Coronary artery (tissue), 2 donors: ENCODE measurements at places on chromosomes 12 and 14.
A peak's percentile ranks its signal among the peaks of the same experiment; 100 is the strongest.

- DNase-seq: no peak
These were observed 69.0 kb downstream of the ITPK1 start for GRCh38 chr14:93046705-93047050.

GRCh38 chr12:836952-837351 is 84.6 kb downstream of the WNK1 start:
- DNase-seq: no peak

GRCh38 chr14:59754256-59754655 is 116.3 kb downstream of the RTN1 start:
- no peak for DNase-seq

- DNase-seq: no peak
These were observed 27.9 kb upstream of the DICER1 start for GRCh38 chr14:95185033-95185766.

- no peak for DNase-seq
These were observed 5.9 kb upstream of the MYO1A start for GRCh38 chr12:57055824-57056223.

DNA sequence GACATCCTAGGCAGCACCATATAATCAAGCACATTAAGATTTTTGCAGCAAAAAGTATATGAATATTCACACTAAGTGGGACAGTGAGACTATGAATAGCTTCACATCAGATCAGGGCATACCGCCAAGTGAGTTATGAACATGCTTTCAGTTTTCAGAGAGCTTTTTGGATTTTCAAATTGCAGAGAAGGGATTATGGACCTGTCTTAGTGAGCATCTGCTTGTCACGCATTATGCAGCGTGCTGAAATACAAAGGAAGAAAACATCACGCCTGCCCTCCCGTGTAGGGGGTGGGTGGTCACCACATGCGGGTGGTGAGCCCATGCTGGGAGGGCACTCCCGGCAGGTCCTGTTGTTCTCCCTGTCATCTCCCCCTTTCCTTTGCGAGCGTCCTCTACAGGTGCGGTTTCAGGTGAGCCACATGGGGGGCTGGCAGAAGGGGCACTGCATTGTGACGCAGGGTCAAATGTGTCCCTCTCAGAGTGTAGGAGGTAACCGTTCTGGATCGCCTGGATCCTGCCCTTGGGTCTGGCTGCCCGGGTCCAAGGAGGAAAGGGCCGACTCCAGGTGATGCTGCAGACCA is 42.6 kb downstream of the TRAF3 start:
- no peak for DNase-seq

DNA sequence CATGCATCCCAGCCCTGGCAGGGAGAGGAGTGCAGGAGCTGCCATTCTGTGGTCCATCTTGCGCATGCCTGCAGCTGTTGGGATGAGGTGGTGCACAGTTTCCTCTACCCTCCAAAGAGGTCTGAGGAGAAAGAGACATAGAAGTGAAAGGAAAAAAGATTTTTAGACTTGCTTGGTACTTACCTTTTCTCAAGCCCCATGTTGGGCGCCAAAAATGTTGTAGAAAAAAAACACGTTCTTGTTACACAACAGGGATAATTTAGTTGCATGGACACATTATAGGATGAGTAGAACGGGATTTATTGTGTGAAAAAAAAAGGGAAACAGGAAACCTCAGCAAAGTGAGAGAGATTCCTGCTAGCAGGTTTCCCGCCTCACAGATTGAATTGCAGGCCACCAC is 244.4 kb upstream of the GARIN2 start:
- no peak for DNase-seq

GRCh38 chr14:81345781-81346180 is 54.3 kb downstream of the STON2 start:
- DNase-seq: no peak

DNA sequence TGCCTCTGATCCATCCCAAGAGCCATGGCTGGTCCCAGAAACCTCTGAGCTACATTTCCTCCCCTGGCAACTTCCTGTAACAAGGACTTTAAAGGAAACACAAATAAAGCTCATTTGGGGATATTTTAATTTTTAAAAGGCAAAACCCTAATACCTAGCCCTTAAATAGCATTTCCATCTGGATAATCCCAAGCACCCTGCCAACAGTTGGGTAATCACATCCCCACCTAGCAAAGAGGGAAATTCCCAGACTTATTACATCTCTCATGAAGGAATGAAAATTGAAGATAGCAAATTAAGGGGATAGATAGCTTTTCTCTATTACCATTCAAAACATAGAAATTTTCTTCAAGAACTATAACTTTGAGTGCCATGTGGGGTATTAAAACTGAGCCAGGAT is 213.7 kb upstream of the BMP4 start:
- DNase-seq: no peak

DNA sequence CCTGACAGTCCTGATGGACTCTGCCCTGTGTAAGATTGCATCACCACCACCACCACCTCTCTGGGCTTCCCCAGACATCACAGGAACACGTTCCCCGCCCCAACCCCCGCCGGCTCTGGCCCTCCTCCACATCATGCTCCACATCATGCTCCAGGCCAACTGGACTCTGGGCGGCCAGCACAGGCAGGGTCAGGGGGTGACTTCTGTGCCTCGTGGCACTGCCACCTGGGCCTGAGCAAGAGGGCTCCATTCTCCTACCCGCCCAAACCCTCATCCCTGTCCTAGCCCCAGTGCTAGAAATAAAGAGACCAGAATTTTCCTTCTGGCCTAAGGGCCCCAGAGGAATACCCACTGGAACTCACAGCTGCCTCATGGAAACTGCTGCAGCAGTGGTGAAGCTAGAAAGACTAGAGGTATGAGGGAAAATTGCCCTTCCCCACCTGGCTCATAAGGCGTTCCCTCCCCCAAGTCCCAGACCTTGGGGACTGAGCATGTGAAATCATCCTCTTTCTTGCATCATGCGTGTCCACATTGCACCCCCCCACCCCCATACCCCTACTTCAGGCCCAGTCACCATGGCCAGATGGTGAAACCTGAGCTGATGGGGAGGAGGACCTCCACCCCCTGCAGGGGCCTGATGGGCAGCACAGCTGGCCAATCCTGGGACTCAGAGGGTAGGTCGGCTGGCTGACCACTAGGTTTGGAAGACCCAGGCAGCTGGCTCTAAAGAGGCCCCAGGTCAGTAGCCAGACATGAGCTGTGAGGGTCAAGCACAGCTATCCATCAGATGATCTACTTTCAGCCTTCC is at the start of gene INHBE:
INHBE (plus strand) TSS at position 742 of the 808 bp plus-strand sequence. CDS start 230 bp downstream, outside the sequence.
- DNase-seq: no peak

DNA sequence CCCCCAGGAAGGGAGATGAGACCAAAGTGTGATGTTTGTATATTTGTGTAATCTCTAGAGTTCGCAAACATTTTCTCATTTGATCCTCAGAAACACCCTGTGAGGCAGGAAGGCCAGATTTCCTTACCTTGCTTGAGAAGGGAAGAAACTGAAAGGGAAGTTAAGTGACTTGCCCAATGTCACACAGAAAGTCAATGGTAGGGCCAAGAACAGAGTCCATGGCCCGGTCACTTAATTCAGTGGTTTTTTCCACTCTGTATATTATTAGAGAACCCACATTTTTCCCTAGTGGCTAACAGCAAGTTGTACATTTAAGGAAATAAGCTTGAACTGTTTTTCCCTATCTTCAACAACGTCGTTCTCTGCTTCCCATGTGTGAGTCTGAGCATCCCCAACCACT is 25.6 kb upstream of the CHPT1 start:
- no peak for DNase-seq

DNA sequence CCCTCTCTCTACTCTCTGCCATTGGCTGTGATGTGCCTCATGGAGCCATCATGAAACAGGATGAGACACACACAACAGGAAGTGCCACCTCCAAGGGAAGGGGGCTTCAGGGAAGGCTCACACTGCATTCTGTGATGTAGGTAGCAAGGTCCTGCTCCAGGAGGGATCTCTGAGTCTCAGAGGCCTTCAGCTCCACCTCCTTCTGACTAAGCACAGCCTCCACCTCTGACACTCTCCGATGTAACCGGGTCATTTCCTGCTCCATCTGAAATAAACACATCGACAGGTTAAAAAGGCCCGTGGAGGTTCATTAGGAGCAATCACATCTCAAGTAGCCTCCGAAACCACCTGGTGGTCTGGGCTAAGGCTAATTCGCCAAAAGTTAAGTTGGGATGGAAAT is 93.3 kb downstream of the CIT start:
- DNase-seq: no peak

DNA sequence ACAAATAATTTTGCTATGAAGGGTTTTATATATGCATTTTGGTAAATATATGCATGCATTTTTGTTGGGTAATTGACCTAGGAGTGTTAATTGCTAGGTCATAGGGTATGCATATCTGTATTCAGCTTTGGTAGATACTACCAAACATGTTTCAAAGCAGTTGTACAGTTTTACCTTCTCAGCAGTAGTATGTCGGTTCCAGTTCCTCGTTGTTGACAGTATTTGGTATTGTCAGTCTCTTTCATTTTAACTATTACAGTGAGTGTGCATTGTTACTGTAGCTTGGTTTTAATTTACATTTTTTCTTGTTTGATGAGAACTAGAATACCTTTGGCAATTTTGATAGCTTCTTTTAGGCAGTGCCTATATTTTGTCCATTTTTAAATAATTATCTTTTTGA is 98.9 kb downstream of the ARID2 start:
- no peak for DNase-seq

DNA sequence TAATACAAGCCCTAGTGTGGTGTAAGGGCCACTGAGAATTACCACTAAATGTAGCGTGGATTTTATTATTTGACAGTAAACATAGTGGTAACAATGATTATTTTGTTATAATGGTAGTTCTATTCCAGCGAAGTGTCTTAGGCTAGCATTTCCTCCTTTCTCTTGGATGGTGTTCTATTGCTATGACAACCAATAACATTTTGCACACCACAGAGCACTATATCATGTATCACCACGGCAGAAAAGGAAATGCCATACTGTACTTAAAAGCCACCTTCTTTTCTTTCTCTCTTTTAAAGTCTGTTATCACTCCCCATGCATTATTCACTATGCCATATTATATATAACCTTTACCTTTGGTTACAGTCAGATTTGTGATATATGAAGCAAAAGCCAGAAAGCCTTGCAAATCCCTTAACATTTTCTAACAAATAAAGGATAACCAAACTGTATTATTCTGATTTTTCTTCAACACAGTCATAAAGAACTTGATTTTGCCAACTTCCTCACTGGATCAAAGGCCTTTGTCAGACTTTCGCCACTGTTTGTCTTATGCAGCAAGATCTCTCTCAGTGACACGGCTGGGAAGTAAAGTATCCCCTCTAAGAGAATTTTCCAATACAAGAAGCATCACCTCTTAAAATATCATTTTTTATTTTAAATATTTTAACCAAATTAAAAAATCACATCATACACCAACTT is 195.8 kb downstream of the FOXN3 start:
- DNase-seq: no peak

DNA sequence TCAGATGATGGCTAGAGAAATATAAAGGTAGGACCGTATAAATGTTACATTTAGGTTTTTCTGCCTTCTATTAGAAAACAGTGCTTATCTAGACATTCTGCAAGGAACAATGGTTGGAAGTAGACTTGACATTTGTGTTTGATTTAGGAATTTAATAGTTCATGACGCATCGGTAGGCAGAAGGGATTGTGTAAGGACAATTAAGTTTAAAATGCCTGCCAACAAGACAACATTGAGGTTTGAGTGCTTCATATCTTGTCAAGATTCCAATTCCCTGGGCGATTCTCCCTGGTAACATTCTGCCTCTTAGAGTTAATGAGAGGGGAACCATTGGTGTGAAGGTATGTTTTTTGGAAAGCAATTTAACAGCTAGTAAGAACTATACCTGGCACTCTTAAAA is 186.8 kb upstream of the RBM19 start:
- DNase-seq: no peak

DNA sequence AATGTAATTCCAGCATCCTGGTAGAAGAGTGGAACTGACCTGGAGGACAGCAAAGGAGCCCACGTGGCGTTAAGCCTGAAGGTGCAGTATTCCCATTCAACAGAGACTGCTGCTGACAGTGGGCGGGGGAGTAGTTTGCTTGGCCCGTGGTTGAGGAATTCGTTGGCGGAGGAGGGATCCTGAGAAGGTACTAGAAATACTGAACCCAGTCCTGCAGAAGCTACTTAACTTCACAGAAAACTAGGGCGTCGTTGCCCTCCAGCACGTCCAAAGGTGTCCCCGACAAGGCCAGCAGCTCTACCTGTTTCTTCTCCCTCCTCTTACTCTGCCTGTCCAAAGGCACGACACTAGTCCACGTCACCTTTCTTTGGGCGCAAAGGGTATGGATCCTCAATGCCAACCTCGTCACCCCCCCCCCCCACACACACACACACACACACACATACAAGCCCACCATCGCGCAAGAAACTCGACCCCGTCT is 303 bp downstream of the PUS7L start:
- no peak for DNase-seq

DNA sequence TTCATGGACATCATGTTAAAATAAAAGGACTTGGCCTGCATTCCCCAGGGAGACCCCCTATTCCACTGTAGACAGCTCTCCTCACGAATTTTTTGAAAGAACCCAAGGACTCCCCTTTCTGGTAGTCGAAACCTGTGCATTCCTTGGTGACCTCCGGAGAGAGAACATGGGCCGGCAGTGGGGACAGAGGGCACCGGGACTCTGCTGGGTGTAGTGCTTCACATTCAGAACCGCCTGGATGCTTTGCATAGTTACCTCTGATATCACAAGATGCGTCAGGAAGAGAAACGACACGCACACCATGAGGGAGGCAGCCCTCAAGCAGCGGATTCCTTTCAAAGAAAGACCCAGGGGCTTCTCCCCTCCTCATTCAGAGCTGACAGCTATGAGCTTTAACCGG is 9.7 kb downstream of the CKAP4 start:
- DNase-seq: peak; percentile 26

- no peak for DNase-seq
These were observed 69.6 kb downstream of the ITPK1 start for GRCh38 chr14:93045965-93046704.
